Fibroblast of skin of right biceps (primary cell): ENCODE measurements at places on chromosomes 5 and 9.

- no peak for DNase-seq
These were observed 168.1 kb downstream of the EFNA5 start for GRCh38 chr5:107502676-107503060.

GRCh38 chr5:160548949-160549645 is 127.4 kb downstream of the PTTG1 start:
- peak; percentile 74 for DNase-seq

GRCh38 chr9:135743546-135744332 is 41.8 kb downstream of the KCNT1 start:
- no peak for DNase-seq

DNA sequence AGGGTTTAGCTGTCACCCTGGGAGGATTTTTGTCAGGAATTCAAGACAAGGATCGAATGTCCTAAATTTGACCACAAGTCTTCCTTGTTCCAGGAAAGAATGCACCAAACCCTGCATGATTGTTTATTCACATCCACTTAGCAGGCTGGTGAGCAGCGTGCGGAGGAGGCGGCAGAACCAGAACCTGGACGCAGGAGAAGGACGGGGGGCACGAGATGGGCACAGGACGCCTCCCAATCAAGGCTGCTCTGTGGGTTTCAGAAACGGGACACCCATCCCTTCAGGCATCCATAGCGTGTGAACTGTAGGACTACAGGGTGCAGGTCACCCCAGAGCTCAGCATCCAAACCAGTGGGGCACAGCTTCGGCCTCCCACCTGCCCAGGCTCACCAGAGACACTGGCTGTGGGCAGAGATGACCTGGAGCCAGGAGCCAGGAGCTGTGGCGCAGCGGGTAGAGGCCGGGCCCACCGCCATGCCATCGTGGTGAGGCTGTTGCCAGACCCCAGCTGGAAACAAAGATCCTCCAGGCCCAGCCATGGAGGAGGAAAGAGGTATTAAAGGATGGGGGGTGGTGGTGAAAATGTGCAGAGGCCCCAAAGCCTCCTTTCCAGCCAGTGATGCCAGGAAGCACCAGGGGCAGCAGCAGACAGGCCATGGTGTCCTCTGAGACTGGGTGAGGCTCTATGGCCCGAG is 32.3 kb upstream of the ADAMTS2 start:
- DNase-seq = peak; percentile 49

GRCh38 chr5:72883850-72884249 is 67.4 kb downstream of the TNPO1 start:
- no peak for DNase-seq

DNA sequence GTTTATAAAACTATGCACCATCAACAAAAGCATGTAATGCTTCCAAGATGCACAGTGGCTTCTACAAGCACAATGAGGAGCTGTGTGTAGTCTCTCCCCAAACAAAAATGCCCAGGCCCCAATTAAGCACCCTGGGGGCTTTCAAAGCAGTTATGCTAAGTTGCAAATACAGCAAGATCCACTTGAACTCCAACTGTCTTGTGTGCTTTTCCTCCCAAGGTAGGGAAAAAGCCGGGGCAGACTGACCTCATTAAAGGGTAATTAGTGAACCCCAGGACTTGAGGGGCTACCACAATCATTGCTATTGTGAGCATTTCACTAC is 13.1 kb downstream of the ZNF608 start:
- no peak for DNase-seq

DNA sequence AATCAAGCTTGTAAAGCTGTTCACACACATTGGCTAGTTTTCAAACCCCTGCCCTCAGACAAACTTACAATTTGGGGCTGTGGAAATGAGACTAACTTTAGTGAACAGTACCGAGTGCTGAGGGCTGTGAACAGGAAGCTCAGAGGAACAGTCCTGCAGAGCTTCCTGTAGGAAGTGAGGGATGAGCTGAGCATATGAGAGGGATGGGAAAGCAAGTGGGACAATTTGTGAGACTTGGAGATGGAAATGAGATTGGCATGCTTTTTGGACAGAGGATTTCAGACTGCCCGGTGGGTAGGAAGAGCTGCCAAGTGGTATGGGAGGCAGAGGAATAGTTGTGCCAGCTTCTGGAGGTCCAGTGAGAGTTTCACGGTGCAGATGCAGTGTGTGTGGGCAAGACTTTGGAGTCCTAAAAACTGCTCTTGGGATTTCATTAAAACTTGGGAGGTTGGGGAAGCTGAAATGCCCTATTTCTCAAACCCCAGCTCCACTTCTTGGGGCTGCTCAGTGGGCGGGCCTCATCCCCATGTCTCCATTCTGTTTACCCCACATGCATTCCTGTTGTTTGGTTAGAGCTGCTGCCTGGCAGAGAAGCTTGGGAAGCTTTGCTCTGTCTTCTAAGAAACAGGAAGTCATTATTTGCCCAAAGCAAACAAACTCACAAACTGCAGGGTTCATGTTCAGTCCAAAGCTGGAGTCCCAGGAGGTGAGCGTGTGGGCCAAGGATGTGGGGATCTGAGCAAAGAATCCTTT is 267.5 kb downstream of the ZSWIM6 start:
- DNase-seq = peak; percentile 46

GRCh38 chr9:107760469-107761242 is 271.1 kb upstream of the KLF4 start:
- DNase-seq = no peak

DNA sequence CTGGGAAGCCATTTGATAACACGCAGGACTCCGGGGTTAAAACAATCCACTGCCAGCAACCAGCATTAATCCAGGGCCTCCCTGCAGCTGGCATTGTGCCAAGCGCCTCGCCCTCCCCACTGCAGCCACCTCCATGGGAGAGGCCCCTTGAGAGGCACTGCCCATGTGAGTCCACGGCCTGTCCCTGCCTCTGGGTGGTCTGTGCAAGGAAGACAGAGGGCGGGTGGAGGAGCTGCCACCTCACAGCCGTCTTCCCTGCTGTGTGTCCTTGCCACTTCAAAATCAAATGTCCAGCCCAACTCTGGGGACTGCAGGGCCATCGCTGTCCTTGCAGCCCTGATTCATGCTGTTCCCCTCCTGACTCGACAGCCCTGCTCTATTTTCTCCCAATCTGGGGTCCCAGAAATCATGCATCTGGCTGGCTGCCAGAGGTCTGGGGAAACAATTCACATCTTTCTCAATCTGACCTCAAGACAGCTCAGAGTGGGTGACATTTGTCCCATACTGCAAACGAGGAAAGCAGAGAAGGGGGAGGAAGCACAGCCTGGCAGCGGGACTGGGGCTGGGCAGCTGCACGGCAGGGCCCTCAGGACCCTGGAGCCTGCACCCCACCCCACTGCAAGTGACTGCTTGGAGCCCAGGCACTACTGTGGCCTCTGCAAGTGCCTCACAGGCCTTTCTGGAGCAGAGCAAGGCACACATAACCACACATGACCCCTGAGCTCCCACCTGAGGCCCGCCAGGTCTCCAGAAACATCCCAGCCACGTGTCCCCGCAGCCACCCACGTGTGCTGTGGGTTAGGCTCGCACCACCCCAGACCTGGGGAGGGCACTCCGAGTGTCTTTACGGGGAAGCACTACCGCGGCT is 15.7 kb downstream of the BRD3OS start:
- no peak for DNase-seq

DNA sequence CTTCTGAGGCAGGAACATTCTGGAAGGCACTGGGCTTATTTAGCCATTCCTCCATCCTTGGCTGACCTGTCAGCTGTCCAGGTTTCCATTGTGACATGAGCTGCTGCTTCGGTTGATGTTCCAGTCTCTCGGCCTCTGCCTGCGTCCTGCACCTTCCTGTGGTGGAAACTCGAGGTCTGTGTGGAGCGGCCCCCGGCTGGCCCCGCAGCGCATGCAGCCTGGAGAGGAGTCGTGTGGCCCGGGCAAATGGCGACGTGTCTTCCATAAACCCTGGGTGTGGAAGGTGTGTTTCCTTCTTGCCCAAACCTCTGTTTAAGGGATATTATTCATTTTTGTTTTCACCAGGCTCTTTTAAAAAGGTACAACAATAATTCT is 36.5 kb upstream of the SLC9A3 start:
- no peak for DNase-seq

DNA sequence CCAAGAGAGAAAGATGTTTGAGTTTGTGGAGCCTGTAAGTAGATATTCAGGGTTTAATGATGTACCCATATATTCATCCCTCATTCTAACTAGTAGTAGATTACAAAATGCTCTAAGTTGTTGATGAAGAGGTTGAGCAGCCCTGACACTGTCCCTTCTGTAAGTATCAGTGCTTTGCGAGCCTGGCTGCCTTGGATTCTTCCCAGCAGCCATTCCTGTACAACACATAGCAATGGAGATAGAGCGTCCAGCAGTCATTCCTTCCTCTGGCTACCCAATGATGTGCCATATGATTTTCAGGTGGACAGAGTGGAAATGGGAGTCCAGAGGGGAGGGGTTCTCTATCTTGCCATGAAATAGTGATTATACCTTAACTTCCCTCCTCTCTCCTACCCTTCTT is 124.1 kb downstream of the ARHGAP26 start:
- no peak for DNase-seq
